Midbrain (tissue), 1 donor: ENCODE measurements at places on chromosomes 6 and 20.

GRCh38 chr6:3227363-3228045 lies at the start of gene TUBB2B:
Gene TUBB2B (minus strand): TSS chr6:3227653. CDS start chr6:3227543, 110 bp downstream.
- peak; percentile 83 for DNase-seq

GRCh38 chr6:36269834-36270705 lies at the start of gene PNPLA1:
Gene PNPLA1 (plus strand): TSS chr6:36270060. CDS start chr6:36270460, 400 bp downstream.
- DNase-seq: no peak

DNA sequence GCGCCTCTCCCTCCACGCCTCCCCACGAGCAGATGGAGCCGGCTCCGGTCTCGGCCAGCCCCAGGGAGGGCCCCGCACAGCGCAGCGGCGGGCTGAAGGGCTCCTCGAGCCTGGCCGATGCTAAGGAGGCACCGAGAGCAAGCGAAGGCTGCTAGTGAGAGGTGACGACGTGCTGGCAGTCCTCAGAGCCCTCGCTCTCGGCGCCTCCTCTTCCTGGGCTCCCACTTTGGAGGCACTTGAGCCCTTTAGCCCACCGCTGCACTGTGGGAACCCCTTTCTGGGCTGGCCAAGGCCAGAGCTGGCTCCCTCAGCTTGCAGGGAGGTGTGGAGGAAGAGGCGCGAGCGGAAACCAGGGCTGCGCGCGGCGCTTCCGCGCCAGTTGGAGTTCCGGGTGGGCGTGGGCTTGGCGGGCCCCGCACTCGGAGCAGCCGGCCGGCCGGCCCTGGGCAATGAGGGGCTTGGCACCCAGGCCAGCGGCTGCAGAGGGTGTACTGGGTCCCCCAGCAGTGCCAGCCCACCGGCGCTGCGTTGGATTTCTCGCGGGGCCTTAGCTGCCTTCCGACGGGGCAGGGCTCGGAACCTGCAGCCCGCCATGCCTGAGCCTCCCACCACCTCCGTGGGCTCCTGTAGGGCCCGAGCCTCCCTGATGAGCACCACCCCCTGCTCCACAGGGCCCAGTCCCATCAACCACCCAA lies 2.5 kb upstream of the TMEM14C start:
- no peak for DNase-seq

DNA sequence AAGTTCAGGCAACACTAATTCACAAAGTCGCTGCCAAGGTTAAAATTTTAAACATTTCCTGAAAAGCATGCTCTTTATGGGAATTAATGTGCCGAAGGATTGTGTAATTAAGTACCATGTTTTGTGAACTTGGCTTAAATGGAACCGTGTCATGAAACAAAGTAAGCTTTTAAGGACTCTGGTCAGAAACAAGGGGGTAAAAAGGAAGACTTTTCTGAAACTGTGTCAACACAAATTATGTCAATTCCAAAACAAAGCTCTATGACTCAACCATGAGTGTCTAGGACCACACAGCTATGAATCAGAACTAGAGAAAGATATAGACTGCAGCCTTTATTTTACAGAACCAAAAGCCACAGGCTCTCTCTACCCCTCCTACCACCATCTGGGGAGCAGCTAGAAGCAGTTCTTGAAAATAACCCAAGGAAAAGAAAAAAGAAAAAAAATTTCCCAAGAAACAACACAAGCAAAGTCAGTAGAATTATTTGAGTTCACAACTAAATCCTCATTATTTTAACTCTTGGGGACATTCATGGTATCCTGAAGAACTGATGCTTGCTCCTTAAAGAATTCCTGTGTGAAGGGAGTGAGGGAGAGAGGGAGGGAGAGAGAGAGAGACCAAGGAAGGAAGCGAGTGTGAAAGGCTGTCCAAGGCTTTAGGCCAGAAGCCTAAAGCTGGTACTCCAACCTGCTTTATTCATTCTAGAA lies 81.9 kb downstream of the ZMYND8 start:
- no peak for DNase-seq
